NCI-H187 treated with DMSO at 0.1 percent for 48 hours (cell line): ENCODE measurements at places on chromosomes 1 and 21.

DNA sequence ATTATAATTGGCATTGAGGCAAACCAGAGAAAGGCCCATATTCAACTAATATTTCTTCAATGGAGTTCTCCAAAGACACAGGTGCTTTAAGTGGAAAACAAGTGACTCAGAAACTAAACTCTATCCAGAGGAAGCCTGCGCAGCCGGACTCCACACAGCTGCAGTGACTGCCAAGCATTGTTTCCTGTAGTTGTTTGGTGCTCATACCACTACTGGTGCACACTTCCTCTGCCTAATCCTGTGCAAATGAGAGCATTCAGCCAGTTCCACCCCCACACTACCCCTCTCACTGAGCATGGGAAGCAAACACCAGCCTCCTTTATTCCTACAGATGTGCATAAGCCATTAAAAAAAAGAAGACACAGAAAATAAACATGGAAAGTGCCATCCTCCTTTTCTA, 102.9 kb downstream of the VAV3 start:
- DNase-seq: no peak

GRCh38 chr1:246947255-246947654, 15.5 kb upstream of the AHCTF1 start:
- DNase-seq: no peak

GRCh38 chr1:25795211-25795610, 4.8 kb upstream of the SELENON start:
- no peak for DNase-seq

GRCh38 chr1:57157818-57158603, 192.2 kb upstream of the C8B start:
- DNase-seq: no peak

DNA sequence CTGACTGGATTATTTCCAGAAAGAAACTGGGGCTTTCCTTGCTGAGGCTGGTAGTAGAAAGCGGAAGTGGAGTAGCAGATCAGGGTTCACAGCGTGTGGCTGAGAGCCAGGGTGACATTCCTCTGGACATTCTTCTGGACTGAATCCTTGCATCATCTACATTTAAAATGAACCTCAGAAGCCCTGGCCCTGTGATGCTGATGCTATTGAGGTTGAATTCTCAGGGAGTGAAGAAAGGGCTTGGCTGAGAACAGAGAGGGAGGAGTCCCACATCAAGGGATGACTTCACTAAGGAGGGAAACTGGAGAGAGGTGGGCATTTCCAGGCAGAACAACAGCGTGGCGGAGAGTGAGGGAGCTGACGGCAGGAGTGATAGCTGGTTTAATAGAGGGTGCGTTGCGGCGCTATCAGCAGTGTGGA, 102.3 kb upstream of the LMO4 start:
- DNase-seq: no peak

DNA sequence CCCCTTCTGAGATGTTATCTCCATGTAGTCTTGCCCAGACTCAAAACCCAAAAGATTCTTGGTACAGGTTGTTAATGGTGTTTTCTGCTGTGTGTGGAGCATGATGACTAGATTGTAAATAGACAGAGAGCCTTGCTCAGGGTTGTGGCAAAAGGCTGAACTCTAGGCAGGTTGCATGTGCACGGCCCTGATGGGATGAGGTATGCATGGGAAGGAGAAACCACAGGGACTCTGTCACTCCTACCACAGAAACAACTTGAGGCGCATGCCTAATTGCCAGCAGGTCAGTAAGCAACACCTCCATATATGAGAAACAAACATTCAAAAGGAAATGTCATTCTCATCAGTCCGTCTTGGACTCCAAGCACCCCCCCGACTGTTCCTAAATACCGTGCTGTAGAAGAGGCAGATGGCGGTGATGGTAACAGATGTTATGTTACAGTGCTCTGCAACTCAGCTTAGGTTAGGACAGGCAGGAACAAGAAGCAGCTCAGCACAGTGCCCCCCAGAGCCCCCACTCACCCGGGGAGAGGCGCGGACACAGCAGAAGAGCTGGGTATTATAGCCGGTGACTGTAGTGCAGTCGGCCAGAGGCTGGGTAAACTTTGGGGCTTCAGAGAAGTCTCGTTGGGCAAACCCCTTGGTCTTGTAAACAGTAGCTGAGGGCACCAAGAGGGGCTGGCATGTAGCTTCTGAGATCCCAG, 10.9 kb downstream of the MYBPHL start:
- no peak for DNase-seq

DNA sequence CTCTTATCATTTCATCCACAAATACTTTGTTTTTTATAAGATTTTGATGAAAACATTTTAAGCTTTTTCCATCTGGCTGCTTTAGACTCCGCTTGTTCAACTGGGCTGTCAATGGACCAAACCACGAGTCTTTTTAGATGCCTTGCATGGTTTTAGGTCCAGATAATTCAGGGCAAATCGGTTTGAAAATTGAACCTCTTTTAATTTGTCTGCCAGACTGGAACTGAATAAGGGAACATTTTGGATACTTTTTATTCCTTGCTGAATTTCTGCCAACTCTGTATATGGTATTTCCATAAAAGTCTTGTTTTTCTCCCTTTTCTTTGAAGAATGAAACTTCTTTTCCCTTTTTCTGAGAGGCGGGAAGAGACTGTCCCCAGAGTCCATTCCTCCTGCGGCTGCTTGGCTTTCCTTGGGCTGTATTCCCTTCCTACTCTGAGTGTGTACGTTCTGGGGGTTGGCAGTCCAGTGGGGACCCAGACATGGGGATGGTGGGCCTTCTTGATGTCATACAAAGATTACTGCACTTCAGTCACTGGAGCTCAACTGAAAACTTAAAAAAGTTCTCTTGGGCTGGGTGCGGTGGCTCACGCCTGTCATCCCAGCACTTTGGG, 46.5 kb upstream of the CNN3 start:
- no peak for DNase-seq

GRCh38 chr1:86998727-86999126, 84.3 kb downstream of the HS2ST1 start:
- no peak for DNase-seq

DNA sequence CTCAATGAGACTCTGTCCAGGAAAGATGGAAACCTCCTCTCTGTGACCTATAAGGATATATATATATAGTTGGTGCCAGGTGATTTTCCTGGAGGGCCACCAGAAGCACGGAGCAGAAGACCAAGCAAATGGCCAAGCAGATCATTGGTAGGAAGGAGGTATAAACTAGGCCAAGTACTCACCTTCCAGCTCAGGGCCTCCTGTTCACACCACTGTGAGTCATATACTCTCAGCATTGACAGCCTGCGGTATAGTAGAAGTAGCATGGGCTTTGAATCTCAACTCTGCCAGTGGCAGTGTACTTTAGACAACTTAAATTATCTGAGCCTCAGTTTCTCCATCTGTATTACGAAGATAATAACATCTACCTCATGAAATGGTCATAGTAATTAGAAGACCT, 15.4 kb downstream of the IL12RB2 start:
- DNase-seq: no peak

DNA sequence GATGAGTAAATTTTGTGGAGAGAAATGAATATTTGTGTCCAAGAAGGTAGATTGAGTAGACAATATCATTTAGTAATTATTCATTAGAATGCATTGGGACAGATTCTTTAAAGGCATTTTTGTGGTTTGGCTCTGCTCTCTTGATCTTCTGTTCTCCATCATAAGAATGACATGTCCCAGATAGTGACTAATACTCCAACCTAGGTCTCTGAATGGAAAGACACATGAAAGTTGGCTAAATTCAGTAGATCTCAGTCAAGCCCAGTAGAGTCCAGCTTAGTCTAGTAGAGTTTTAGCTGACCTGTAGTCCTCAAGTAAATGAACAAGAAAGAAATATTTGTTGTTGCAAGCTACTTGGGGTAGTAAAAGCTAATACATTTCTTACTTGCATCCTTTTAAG, 61.8 kb upstream of the DNAH14 start:
- DNase-seq: no peak

DNA sequence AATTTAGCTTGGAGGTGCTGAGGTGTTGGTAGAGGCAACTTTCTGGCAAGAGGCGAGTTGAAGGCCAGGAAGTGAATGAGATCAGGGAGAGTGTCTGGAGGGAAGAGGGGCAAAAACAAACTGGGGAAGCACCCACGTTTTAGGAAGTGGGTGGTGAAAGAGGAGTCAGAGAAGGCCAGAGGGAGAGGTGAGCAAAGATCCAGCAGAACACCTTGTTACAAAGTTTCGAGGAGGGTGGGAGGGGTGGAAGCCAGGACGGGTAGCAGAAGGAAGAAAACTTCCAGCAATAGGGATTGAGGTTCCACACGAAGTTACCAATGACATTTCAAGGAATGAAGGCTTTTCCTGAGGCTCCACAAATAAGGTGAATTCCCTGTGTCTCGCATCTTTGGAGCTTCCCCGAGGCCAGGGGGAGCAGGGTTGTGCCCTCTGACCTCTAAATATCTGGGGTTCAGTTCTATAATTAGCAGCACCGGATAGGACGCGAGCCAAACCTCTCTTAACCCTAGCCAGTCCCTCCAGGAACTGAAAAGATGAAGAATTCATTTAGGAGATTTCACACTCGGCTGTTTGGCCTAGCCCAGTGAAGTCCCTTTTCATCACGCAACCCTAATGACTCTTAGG, 578 bp upstream of the SESN2 start:
- DNase-seq: no peak

DNA sequence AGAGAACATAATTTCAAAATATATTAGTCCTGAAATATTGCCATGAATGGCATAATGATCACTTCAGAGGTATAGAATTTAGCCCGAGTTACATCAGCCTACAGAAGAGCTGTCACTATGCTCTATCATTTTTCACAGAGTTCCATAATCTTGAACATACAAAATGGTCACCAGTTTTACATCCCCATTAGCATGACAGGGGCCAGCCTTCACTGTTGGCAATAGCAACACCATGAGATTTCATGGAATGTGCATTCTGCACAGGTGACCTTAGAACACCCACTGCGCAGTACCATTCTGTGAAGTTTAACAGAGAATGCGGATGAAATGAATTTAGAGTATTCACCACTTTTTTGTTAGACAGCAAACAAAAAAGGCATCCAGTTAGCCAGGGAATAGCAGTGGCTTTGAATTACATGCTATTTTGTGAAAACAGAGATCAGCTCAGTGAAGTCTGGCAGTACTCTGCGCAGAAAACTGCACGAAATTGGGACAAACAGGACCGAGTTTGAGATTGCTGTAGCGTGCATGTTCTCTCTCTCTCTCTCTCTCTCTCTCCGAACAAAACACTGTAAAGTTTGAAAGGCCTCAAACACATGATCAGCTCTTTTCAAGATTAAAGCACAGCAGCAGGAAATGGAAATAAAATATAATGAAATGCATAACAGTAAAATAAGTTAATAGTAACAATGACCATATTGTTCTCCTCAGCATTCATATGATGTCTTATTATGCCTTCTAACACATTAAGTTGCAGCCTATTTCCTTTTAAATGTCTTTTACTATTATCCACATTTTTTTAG, 349.3 kb downstream of the USH2A start:
- no peak for DNase-seq

DNA sequence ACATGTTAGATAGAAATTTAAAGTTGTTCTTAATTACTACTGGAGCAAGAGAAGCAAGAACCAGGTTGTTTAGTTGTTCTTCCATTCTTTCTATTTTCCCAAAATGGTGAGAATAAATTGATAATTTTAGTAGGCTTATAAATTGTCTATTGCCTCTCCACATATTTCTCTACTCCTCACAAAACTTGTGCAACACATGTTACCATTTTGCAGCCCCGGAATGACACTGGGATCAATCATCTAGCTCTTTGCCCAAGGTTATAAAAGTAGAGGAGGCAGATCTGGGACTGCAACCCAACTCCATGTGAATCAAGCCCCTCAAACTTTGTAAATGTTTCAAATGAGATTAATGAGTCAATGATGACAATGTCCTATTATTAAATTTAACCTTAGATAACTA, 34.9 kb downstream of the PRMT6 start:
- DNase-seq: no peak

- peak; percentile 24 for DNase-seq
Measured at GRCh38 chr1:175481126-175482070, 262.0 kb downstream of the TNR start.

GRCh38 chr1:29825941-29826415, 589.7 kb downstream of the PTPRU start:
- no peak for DNase-seq

GRCh38 chr1:56188855-56189254, 390.5 kb downstream of the PLPP3 start:
- DNase-seq: no peak

- DNase-seq: no peak
Measured at GRCh38 chr21:46616050-46616449, 11.2 kb upstream of the S100B start.

GRCh38 chr1:91696321-91696720, 189.6 kb downstream of the TGFBR3 start:
- no peak for DNase-seq

DNA sequence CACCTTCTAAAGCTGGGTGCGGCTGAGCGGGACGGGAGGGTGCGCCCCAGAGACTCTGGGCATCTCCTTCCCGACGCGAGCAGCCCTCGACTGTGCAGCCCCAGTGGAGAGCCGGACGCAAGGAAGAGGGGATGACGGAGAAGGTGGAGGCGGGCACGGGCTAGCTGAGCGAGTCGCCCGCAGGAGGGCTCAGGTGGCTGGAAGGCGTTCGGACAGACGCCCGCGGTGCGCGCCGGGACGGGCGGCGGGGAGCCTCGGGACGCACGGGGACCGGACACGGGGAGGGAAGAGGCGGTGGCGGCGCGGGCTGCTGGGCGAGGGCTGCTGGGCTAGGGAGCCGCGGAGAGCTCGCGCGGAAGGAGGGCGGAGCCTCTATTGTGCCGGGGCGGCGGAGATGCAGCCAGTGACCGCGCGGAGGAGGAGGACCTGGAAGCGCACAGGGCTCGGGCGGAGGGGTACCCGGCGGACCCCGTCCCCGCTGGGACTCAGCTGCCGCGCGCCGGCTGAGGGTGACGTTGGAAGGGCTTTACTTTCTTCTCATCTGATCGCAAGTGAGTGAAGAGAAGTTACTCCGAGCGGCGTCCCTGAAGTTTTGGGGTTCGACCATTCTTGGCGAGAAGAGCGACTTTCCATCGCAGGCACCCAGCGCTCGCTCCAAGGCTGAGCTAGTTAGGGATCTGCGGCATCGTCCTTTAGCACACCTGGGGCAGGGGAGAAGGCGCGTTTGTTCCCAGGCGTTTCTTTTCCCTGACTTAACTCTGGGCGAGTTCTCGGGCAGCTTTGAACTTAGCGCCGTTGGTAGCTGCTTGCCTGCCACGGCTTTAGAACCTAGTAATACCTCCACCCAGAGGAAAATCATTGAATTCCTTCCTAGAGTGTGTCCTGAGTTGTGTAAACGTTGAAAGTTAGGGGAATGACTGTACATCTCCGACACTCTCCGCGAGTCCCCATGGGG, at the start of gene OLFML2B:
OLFML2B (minus strand) TSS at position 323 of the 955 bp plus-strand sequence. CDS start 439 bp downstream, outside the sequence.
- DNase-seq: no peak

GRCh38 chr1:98253145-98253544, 332.3 kb upstream of the DPYD start:
- DNase-seq: no peak

GRCh38 chr1:208988811-208989222, 594.7 kb upstream of the CAMK1G start:
- DNase-seq: no peak

GRCh38 chr1:2193514-2194281, 874 bp downstream of the FAAP20 start:
- no peak for DNase-seq
